ENCODE measurements at places on chromosomes 6 and 20.

- DNase-seq, result no peak
These were observed 299.3 kb downstream of the NRN1 start for GRCh38 chr6:5707281-5708045.

DNA sequence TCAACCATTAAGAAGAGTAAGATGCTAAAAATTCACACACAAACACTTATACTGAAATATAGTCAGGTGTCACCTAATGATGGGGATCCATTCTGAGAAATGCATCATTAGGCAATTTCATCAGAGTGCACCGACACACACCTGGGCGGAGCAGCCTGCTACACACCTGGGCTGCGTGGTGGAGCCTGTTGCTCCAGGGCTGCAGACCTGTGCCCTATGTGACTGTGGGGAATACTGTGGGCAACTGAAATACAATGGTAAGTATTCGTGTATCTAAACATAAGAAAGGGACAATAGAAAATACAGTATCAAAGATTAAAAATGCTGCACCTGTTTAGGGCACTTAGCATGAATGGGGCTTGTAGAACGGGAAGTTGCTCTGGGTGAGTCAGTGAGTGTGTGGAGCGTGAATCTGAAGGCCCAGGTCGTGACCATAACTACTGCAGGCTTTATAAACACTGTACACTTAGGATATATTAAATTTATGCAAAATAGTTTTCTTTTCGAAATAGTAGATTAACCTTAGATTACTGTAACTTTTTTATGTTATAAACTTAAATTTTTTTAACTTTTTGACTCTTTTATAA is 124.4 kb upstream of the AFDN start:
- no peak for DNase-seq

- DNase-seq, result no peak
These were observed 154.3 kb upstream of the RPS6KA2 start for GRCh38 chr6:166781331-166781730.

- DNase-seq, result no peak
These were observed 334.1 kb downstream of the TAF4 start for GRCh38 chr20:61731363-61732181.

DNA sequence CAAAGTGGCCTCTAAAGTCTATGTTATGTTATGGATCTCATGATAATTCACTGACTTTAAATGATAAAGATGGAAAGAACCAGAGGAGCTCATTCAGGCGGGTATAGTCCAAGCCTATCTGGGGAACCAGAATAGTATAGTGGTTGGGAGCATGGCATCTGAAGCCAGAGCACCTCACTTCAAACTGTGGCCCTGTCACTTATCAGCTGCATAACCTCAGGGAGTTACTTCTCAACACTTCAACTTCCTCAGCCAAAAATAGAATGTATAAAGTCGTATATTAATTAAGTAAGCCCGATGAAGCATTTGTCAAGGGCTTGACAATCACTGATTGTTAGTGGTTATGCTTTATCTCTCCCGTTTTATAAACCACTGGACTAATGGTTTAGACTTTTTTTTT is 112.7 kb downstream of the RTN4IP1 start:
- DNase-seq, result no peak

DNA sequence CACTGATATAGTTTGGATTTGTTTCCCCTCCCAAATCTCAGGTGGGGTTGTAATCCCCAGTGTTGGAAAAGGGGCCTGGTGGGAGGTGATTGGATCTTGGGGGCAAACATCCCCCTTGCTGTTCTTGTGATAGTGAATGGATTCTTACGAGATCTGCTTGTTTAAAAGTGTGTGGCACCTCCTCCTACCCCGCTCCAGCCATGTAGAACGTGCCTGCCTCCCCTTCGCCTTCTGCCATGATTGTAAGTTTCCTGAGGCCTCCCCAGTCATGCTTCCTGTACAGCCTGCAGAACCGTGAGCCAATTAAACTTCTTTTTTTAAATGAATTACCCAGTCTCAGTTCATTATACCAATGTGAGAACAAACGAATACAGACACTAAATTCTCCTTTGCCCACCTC is 26.7 kb downstream of the SLC52A3 start:
- DNase-seq, result no peak

DNA sequence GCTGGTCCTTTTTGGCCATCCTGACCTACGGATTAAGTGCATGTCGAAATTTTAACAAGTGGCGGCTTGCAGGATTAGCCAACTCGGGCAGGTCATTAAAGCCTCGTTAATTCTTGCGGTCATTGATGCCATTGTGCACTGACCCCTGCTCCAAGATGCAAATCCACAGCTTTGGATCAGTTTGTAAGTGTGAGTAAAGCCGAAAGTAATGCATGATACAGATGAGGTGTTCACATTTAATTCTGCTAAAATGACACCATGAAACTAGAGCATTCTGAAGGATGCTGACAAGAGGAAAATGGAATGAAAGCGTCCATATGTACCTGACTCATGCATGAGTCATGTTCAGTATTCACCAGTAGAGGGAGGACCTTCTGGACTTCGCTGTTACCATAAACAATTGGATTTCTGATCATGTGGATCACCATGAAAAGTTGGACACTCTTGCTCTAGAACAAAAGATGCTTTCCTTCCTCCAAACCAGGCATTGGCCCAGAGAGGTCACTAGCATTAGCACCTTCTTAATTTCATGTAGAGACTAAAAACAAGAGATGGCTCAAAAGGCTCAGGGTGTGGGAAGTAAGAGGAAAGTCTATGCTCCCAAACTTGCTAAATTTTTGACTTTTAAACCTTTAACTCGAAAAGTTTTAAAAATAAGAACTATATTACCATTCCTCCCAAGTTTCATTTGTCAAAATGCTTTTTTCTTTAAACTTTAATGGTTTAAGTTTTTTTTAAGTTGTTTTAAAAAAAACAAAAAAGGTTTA is 48.0 kb downstream of the MUC22 start:
- no peak for DNase-seq

DNA sequence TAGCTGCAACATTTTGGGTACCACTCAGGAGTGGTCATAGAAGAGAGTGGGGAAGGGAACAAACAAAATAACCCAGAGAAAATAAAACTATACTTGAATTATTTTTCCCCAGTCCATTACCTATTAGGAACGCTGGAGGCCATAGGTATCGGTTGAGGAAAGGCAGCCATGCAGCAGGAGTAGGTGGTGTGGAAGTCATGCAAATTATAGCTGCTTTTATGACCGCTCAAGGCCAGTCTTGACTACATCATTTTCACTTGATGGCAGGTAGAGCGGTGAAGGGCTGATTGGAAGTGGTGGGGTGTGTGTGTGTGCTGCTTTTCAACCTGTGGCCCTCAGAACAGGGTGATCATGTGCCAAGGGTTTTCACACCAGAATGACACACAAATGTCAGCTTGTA is 36.5 kb upstream of the KIF13A start:
- no peak for DNase-seq

DNA sequence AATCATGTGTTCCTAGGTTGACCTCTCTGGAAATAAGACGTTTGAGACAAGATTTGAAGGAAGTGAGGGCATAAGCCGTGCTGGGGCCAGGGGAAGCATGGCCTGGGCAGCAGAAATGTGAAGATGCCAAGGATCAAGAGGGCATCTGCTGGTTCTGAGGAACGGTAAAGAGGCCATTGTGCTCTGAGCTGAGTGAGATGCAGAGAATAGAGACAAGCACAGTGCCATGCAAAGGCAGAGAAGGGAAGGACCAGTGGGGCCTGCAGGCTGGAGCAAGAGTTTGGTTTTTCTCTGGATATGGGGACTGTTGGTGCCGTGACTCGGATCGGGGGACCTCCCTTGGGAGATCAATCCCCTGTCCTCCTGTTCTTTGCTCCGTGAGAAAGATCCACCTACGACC is 50.8 kb downstream of the SMPDL3A start:
- DNase-seq, result no peak

- no peak for DNase-seq
These were observed 13.5 kb upstream of the ZBTB46 start for GRCh38 chr20:63844511-63844991.

DNA sequence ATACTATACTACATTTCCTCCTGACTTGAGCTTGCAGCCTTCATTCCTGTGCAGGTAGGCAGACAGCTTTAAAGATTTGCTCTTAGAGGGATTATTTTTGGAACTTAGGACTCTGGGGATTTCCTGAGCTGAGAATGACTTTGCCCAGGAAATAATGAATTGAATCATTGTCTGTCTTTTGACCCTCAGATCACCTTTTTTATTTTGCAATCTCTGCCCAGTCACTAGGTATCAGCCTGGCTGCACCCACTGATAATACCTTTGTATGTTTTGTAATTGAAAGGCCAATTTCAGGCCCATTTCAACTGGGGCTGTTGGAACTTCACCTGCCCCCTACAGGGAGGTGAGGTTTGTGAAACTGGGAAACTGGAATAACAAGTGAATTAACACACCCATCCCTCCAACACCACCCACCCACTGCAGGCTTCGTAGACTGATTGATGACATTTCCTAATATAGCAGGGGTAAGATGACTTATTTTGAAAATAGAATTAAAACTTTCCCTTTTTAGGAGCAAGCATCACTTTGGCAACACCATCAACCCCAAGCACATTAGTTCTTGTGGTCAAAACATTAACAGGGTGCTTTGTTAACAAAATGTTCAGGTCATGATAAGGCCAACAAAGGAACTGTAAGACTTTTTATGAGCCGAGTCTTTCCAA is 157.1 kb upstream of the CENPW start:
- DNase-seq, result no peak

GRCh38 chr6:132085731-132086130 is 134.6 kb upstream of the CCN2 start:
- DNase-seq, result no peak

- no peak for DNase-seq
These were observed 471 bp downstream of the CLPSL1 start for GRCh38 chr6:35781290-35781689.

- no peak for DNase-seq
These were observed 6.4 kb downstream of the RMND1 start for GRCh38 chr6:151445482-151445881.

GRCh38 chr6:143400258-143401067 is 50.0 kb downstream of the ADAT2 start:
- no peak for DNase-seq

- no peak for DNase-seq
These were observed 14.3 kb downstream of the IP6K3 start for GRCh38 chr6:33732385-33732784.

GRCh38 chr6:18343741-18344140 is 43.4 kb upstream of the RNF144B start:
- no peak for DNase-seq

DNA sequence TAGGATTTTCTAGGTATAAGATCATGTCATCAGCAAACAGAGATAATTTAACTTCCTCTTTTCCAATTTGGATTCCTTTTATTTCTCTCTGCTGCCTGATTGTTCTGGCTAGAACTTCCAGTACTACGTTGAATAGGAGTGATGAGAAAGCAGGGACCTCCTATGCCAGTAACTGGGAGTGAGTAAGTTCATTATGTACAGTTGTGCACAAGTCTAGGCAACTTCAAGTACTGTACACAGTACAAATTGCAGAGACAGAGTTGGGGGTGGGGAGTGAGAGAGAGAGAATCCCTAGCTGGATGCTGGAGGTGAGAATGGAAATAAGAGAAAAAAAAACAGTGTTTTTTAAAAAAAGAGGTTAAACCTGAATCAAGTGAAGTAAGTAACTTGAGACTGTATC is 210.2 kb downstream of the MMUT start:
- DNase-seq, result no peak

- DNase-seq, result no peak
These were observed 43.5 kb downstream of the NOL4L start for GRCh38 chr20:32541323-32542258.

DNA sequence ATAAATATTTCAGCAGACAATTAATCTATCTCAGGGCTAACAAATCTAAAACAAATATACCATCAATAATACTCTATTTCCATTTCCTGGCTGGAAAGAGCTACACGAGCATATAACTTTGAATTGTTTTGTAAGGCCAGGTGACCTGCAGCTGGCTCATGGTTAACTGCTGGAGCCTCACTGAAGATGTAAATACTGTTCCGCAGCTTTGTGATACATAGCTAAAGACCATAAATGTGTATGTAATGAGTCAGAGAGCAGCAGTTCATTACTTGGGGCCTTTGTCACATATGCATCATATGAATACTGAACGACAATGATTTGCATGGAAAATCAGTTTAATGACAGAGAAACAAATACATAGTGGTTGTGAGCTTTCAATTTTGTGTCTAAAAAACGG is 109.4 kb upstream of the CCN2 start:
- DNase-seq, result no peak

GRCh38 chr6:20364327-20364726 is 37.4 kb upstream of the E2F3 start:
- DNase-seq, result no peak

GRCh38 chr20:59018817-59019216 is 412 bp upstream of the TUBB1 start:
- DNase-seq, result no peak

- no peak for DNase-seq
These were observed 88.4 kb downstream of the HACE1 start for GRCh38 chr6:104771258-104771832.

- no peak for DNase-seq
These were observed 57.0 kb downstream of the TULP4 start for GRCh38 chr6:158369241-158369640.

DNA sequence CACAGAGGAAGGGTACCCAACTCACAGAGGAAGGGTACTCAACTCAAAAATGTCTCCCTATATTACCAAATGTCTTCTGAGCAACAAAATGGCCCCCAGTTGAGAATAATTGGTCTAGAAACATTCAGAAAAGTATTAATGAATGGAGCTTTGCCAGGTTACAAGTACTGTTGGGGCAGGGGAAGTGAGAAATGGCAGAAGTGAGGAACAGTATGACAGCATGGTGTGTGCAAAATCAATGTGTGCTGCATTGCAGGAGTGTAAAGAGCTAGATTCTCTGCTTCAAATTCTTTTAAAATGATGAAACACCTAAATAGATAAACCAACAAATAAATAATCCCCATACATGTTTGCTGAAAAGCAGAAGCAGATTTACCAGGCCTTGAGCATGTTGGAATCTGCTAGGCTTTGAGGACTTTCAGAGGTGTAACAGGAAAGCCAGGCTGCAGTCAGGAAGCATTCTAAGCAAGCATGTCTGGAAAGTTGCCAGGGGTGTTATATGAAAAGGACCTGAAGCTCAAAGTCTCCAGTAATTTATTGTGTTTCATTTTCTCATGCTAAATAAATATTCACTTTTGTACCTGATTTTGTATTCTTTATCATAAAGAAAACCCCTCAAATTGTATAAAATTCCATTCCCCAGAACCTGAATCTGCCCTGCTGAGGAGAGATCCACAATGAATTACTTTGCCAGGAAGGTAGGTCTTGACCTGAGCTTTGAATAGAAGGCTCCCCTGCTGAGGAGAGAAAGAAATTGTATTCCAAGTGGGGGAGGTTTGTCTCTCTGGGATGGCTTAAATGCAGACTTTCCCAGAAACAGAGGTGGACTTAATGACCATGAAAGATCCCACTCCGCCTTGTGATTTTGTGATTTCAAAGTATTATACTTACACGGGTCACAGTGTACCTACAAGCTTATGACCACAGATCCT is 265.0 kb upstream of the MARCKS start:
- no peak for DNase-seq
